ENCODE measurements at places on chromosomes 4 and X. TPM values are rescaled to one million over a fixed set of nuclear protein-coding genes. Genes with fewer than 3 reads are reported as not detected.

DNA sequence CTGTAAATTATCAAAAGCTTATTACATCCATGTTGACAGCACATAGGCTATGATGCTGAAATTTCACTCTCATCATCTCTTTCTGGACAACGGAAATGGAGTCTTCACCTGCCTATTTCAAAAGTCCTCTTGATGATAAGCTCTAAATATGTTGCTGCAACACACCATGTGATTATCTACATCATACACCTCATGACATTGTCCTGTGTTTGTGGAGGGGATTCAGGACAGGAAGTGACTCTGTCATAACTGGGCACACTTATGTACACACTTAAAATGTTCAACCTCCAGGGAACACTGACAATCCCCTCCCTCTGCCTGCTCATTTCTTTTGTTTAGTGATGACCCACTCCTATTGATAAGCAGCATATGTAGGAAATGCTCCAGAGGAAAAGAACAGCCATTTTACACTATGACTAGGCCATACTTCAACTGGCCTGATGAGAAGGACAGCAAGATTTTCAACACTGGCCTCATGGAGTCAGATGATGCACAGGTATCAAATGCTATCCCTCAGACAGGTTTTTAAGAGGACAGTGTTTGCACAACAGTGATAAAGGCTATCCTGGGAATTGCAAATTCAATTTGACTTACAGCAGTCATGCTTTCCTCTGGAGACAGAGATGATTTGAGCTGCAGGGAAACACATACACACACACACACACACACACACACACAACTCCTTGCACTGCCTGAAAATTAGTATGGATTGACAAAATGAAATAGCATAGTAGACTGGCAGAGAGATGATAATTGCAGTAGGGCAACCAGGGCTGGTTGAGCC lies 163.3 kb upstream of the RASGEF1B start:
- no peak for DNase-seq

DNA sequence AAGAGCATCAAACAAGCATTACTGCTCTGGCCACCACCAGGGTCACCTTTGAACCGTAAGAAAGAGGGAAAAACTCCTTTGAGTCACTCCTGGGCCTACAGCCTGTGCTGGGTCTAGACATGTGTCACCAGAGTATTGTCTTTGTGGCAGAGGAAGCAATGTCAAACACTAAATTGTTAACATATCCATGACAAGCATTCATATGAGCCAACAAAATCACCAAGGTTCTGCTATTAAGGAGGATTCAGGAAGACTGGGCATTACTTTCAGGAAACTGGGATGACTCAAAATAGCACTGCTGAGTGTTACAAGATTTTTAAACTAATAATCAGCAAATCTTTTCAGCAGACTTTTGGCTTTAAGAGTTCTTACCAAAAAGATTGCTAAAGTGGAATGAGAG lies 28.1 kb downstream of the LGI2 start:
- no peak for DNase-seq

- DNase-seq: no peak
These were observed at the start of gene UGT2B7 for GRCh38 chr4:69096111-69096656. TSS of gene UGT2B7 (plus strand) at chr4:69096474. CDS start at chr4:69096521, 47 bp downstream.

DNA sequence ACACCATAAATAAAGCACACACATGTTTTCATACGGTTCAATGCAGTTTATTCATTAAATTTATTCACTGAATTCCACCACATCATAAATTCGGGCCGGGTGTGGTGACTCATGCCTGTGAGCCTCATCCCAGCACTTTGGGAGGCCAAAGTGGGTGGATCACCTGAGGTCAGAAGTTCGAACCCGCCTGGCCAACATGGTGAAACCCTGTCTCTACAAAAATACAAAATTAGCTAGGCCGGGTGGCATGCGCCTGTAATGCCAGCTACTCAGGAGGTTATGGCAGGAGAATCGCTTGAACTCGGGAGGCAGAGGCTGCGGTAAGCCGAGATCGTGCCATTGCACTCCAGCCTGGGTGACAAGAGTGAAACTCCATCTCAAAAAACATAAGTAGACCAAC lies 131.6 kb downstream of the PDS5A start:
- no peak for DNase-seq

DNA sequence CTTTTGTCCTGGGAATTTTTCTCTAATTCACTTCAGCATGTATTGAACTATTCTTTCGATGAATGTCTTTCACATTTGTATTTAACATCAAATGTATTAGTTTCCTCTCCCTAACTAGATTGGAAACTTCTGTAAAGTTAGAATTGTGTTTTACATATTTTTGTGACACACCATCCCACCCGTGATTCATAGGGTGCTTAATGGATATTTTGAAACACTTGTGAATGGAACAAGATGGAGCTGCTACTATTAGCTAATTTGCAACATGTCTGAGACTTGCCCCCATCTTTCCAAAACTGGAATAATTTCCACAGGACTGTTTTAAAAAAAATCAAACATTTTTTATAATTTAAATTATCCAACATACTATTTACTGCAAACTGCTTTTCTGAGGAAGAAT lies 30.2 kb upstream of the GNPDA2 start:
- DNase-seq: no peak

DNA sequence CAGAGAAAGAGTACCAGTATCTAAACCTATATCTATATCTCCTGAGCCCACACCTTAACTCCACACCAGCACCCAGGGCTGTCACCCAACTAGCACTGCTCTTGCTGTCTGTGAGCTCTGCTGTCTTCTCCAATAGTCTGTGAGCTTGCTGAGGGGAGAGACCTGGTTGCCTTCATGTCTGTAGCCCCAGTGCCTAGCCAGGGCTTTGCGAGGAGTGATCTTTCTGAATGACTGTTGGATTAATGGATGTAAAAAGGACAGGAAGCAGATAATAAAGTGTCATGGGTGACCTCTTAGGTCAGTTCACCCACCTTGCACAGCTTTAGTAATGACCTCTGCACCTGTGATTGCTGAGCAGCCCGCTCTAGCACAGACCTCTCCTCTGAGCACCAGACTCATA lies 30.5 kb downstream of the CNGA2 start:
- DNase-seq: no peak

DNA sequence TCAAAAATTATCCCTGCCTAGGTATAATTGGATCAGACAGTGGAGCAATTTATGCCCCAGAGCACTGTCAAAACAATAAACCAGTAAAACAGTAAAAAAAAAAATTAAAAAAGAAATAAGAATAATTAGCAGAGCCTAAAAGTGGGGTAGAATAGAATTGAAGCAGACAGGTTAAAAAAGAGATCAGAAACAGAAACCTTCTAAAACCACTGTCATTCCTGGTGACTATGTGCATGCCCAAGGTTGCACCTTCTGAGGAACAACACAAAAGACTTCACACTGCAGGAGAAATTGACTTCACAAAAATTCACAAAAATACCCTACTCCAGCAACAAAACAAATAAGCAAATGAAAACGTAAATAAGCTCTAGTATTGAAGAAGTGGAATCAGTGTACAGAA lies 168.6 kb downstream of the SPANXA1 start:
- DNase-seq: no peak

DNA sequence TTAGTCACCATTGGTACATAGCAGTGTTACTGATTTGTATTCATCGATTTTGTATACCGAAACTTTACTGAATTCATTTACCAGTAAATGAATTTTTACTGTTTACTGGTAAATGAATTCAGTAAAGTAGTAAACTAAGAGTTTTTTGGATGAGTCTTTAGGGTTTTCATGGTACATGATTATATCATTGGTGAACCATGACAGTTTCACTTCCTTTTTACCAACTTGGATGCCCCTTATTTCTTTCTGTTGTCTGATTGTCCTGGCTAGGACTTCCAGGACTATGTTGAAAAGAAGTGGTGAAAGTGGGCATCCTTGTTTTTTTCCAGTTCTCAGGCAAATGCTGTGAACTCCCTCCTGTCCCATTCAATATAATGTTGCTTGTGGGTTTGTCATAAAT lies 494.9 kb downstream of the GALNTL6 start:
- DNase-seq: no peak

- no peak for DNase-seq
These were observed 174.1 kb upstream of the CXCL13 start for GRCh38 chr4:77431546-77431945.

- DNase-seq: no peak
These were observed 76.2 kb downstream of the GSTCD start for GRCh38 chr4:105784761-105785160.

Gene RBM10
- 72.1 TPM for total RNA-seq

Gene SRPX2
- not detected for total RNA-seq

Gene GRXCR1
- not detected for total RNA-seq

Gene BEX4
- total RNA-seq: 9.9 TPM

Gene UGT2B15
- total RNA-seq: not detected

Gene CC2D2A
- total RNA-seq: not detected

Gene ERCC6L
- 11.3 TPM for total RNA-seq
